ENCODE measurements at places on chromosomes 1 and 21. TPM values are rescaled to one million over a fixed set of nuclear protein-coding genes. Genes with fewer than 3 reads are reported as not detected.

- no peak for DNase-seq
Observed at GRCh38 chr1:245968775-245969174, 538.3 kb downstream of the SMYD3 start.

DNA sequence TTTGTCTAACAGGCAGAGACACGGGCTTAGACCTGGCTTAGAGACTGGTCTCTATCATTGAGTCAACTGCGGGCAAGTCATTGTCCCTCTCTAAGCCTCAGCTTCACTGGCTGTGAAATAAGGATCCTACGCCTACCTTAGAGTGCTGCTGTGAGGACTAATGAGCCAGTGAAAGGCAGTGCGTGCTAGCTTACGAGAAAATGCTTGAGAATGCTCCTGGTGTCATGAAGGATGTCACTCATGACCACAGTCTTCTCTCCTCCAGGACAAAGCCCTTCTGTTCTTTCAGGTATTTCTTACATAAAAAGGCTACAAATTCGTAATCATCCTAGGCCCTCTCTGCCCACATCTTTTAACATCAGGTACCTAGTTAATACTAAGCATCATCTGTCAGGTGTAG, 16.5 kb upstream of the A3GALT2 start:
- no peak for DNase-seq

DNA sequence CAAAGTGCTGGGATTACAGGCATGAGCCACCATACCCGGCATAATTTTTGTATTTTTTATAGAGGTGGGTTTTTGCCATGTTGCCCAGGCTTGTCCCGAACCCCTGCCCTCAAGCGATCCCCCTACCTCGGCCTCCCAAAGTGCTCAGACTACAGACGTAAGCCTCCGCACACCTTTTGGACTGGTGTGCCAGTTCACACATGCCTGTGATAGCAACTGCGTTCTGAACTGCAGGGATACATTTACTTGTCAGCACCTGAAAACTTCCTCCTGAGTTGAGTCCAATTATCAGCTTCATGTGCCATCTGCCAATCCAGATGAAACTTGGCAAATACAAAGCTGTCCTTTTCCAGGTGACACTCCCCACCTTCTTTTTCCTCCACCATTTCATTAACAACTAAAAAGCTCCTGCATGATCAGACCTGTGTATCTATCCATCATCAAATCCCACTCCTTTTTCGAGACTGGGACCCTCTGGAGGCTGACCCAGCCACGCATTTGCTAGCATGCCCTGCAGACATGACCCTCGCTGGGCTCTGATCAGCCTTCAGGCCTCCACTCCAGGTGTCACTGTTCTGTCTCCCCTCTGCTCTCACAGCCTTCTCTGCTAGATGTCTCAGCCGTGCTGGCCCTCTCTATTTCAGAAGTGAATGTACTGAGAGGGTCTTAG, 2.1 kb upstream of the DEGS1 start:
- DNase-seq: no peak

The MMEL1 gene
- total RNA-seq: 4.8 TPM

GRCh38 chr1:52706941-52707926, 9.1 kb upstream of the COA7 start:
- no peak for DNase-seq

The NES gene
- total RNA-seq: 70.9 TPM

The RAB25 gene
- total RNA-seq: not detected

- DNase-seq: no peak
Observed at GRCh38 chr1:151635479-151636072, 23.7 kb downstream of the SNX27 start.

- no peak for DNase-seq
Observed at GRCh38 chr1:157485793-157486192, 66.5 kb downstream of the FCRL5 start.

GRCh38 chr1:206521127-206521526, 13.8 kb downstream of the RASSF5 start:
- no peak for DNase-seq

GRCh38 chr1:173095632-173096031, 44.9 kb upstream of the TNFSF18 start:
- DNase-seq: no peak

DNA sequence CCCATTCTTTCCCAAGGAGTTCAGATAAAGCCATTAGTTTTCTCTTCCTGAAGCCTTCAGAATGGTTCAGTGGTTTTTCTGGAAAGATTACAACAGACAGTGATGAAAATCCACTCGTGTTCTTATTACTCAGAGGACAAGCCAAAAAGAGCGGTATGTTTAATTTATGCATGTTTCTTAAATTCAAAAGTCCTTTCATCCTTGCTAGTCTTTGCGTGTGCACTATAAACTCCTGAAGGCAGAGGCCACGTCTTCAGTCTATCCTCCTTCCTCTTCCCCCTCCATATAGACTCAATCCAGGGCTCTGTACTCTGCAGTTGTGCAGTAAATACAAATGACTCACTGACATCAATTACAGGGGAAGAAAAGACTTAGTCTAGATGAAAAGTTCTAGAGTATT, 409.2 kb upstream of the PLXNA2 start:
- no peak for DNase-seq

The RHOU gene
- total RNA-seq: 13.1 TPM

DNA sequence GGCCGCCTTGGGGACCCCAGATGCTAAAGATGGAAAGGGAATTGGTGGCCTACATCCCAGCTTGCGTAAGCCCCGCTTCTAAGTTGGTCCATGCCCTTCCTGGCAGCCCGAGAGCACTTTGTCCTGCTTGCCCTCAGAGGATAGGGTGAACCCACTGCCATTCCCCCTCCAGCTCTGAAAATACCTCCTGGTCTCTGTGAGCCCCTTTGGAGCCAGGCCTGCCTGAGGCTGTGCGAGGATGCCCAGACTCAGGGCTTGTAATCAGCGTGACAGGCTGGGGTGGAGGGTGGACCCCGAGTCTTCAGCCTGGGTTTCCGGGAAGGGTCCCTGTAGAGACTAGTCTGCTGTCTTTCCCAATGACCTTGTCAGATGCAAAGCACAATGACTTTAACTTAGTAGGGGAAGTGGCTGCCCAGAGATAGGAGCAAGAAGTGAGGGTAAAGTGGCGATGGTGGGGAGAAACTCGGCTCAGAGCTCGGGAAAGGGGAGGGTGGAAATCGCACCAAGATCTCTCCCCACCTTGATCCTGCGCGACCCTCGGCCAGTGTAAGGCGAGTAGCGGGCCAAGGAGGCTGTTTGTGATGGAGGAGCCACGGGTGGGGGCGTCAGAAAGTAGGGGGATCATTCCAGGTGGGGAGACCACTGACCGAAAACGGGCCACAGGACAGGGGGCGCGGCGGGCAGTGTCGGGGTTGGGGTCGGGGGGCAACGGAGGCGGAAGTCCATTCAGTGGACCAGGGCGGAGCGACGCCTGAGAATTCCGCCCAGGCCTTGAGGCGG, 2.7 kb upstream of the HES3 start:
- DNase-seq: no peak

DNA sequence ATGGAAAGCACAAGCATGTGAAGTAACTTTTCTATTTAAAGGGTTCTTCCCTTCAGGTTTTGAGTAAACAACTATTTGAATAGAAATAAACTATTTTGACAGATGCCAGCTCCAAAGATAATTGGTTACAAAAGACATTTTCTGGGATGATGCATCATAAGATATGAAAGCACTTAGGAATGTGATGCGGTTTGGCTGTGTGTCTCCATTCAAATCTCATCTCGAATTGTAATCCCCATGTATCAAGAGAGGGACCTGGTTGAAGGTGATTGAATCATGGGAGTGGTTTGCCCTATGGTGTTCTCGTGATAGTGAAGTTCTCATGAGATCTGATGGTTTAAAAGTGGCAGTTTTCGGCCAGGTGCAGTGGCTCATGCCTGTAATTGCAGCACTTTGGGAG, 6.4 kb downstream of the DISP1 start:
- no peak for DNase-seq

The SIM2 gene
- total RNA-seq: 0.21 TPM

DNA sequence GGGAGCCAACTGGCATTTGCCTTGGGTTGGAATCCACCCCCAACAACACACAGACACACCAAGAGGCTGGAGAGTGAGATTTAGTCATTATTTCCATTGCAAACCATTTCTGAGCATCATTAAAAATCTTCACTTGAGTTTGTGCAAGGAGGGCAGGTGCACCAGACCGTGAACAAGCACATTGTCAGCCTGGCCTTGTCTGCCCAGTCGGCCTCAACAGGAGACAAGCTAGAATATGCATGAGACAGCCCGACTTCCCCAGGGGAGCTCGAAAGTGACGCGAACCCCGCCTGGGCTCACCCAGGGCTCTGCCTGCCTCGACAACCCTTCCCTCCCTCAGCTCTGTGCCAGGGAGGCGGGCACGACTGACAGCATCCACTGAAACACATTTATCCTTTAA, 15.4 kb upstream of the GUCA2B start:
- DNase-seq: no peak

The LCE2A gene
- not detected for total RNA-seq

DNA sequence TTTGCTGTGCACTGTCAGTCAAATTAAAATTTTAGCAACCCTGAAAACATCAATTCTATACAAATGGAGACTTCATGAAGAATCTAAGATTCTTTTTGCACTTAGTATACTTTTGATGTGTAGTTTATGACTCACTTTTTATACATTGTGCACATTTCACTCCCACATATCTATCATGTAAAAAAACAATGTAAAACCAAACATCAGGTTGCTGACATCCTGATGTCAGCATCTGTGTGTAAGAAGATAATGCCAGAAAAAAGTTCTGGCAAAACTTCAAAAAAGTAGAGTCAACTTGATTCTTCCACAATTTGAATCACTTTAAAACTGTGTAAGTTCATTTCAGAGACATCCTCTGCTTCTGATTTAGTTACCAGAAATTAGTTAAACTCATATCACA, 115.7 kb downstream of the CENPF start:
- no peak for DNase-seq

- DNase-seq: no peak
Observed at GRCh38 chr1:2962541-2962940, 58.7 kb upstream of the ACTRT2 start.

- DNase-seq: no peak
Observed at GRCh38 chr1:218436997-218437396, 91.9 kb downstream of the TGFB2 start.

The STUM gene
- 3.0 TPM for total RNA-seq

DNA sequence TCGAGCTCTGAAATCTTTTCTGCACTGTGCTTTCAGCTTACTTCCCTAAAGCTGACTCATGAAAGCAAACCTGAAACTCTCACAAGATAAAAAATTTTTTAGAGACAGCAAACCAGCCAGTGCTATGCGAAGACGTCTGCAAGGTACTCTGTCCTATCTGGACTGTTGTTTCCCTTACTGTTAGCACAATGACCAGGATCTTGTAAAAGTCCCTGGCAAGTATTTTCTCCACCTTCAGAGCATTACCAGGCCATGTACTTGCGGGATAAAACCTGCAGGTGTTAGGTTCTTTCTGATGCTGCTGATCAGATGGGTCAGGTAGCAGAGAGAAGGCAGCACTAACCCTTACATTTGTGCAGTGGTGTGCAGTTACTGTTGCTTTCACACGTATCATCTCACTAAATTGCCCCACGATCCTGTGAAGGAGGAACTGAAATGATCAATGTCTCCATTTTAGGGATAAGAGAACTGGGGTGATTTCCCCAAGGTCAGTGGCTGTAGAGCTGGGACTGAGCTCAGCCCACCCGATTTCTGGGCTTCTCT, 56.6 kb downstream of the PLXNA2 start:
- no peak for DNase-seq

- no peak for DNase-seq
Observed at GRCh38 chr1:217525773-217526490, 105.0 kb downstream of the GPATCH2 start.

- no peak for DNase-seq
Observed at GRCh38 chr21:42027822-42028765, 17.9 kb upstream of the ZBTB21 start.

The C1QC gene
- total RNA-seq: 20.2 TPM

- no peak for DNase-seq
Observed at GRCh38 chr1:33286451-33287185, 30.3 kb downstream of the ZNF362 start.

GRCh38 chr1:92743221-92743620, 41.7 kb downstream of the EVI5 start:
- DNase-seq: no peak

GRCh38 chr1:213623064-213623581, 364.6 kb upstream of the PROX1 start:
- no peak for DNase-seq

The TEDDM1 gene
- not detected for total RNA-seq

- no peak for DNase-seq
Observed at GRCh38 chr1:10674700-10675609, 121.5 kb downstream of the CASZ1 start.

The LCE1D gene
- not detected for total RNA-seq

The SPATA45 gene
- not detected for total RNA-seq

GRCh38 chr1:6969106-6969505, 183.9 kb downstream of the CAMTA1 start:
- DNase-seq: no peak

DNA sequence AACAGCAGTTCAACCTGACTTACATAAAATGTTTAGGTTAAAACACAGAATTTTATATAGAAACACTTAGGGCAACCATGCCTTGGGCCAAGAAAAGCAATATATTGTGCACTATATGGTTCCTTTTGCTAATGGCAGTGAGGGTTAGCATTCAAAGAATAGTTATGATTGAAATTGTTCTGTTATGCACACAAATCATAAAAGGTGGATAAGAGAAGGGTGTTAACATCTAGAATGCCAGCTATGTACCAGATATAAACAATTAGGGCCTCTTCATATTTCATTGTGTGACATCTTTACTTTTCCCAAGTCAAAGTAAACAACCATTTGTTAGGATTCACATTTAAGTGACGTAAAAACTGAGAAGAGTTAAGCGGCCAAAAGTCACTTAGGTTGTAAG, 308.0 kb upstream of the B3GALT2 start:
- DNase-seq: no peak

The SLC45A3 gene
- total RNA-seq: 0.88 TPM

The SYT11 gene
- total RNA-seq: 16.2 TPM

DNA sequence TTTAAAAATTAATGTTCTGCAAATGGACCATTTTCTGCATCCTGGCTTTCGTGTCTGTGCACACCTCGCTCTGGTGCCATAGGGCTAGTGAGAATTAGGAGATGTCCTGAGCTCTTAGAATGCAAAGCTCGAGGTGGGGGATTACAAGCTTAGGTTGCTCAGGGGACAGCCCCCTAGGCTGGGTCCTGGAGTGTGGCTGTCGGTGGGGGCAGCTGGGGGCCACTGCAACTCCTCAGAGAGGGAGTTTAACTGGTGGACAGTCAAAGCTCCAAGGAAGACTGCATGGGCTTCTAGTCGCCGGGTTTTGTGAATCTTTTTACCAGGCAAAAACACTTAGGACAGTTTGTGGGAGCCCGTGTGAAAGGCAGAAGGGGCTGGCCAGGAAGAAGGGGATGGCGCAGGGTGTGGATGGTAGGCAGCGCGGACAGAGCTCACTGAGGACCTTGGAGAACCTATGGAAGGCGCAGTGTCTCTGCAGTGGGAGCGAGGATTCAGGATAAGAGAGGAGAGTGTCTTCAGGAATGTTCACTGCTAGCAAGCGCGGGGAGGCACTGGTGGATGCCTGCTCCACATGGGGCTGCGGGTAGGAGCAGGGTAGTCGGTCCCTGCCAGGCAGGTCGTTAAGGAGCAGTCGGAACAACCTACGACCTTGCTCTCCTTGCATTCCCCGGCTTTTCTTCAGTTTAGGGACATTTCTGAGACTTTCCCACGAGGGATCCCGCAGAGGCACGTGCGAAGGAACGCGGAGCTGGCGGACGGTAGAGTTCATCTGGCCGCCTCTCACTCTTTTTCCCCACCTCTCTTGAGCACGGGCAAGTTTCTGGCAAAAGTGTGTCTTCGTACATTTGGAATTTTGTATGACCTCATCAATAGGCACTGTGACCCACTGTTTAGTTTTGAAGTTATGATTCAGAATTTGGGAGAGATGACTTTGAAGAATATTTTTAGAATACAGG, 12.9 kb upstream of the KCNE1 start:
- DNase-seq: no peak

All from uterus (tissue), 4 donors.